ENCODE measurements at places on chromosomes 12 and 14.
A peak's percentile ranks its signal among the peaks of the same experiment; 100 is the strongest.

GRCh38 chr12:99131751-99132199 is 486.7 kb downstream of the APAF1 start:
- DNase-seq: no peak

DNA sequence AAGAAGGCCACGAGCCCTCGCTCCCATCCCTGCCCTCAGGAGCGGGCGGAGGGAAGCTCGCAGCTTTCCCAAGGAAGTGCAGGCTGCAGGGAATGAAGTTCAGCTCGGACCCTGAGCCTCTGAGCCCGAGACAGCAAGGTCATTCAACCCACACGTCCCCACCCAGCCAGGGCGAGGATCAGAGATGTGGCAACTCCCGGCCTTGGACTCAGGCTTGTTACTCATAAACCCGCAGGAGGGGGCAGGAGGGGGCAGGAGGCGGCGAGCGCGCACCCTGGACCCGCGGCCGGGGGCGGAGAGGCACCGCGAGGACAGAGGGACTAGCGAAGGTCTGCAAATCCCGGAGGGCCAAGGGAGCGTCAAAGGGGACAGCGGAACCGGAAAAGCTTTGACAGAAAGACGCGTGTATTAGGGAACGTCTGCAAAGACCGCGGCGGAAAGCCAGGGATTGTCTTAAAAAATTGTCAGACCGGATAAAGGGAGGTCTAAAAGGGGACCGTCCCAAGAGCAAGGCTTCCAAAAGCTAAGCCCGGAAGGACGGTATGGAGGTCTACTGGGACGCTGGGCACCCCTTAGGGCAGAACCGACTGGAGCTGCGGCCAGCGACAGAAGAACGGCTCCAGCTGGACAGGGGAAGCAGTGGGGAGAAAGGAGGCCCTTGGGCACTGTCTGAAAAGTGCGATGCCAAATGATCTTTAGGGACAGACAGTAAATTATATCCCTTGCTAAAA is 611 bp upstream of the DCAF11 start:
- DNase-seq: peak; percentile 59

DNA sequence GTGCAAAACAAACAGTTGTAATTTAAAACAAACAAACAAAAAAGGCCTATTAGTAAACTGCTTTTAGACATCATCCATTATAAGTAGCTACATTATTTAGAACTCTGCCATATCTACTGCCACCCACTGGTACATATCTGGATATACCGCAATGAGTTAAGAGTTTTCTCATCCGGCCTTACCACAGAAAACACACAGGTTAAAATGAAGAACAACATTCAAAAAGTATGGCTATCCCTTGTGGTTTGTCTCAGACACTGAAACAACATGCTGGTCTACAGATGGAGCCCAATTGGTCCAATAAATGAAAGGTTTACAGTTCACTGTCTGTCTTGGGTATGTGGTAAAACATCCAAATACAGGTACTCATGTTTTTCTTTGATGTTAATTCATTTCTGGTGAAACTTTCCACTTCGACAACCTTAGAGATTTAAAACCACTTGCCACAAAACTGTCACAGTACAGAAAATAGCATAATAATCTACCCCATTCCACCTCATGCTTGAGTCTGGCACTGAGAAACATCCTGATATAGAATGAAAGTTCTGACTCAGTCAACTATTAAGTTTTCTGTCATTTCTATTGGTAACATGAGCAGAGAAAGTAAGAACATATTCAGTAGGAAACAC is 354.3 kb downstream of the CEP128 start:
- DNase-seq: no peak

- DNase-seq: no peak
Measured at GRCh38 chr12:3274664-3275063, 197.5 kb downstream of the TSPAN9 start.

DNA sequence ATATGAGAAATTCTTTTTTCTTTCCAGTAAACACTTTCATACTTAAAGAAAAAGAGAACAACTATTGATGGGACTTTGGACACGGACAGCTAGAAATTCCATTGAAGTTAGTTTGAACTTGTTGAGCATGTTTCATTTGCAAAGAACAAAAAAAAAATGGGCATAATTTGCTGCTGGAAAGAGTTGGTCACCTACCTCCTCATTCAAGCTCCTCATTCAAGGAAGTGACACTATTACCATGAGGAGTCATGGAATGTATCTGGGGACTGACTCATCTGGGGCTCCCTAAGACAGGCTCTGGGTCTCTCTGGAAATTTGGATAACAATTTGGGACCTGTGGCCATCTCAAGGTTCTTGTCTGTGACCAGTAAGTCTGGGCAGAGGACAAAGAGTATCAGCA is 50.4 kb downstream of the KICS2 start:
- no peak for DNase-seq

GRCh38 chr12:20342111-20342510 is 26.2 kb upstream of the PDE3A start:
- DNase-seq: no peak

- DNase-seq: no peak
Measured at GRCh38 chr12:94204499-94205247, 56.3 kb downstream of the PLXNC1 start.
